Activated B cell treated with CpG ODN at 0.5 μM for 24 hours (primary cell): ENCODE measurements at places on chromosomes 6 and 20. TPM values are rescaled to one million over a fixed set of nuclear protein-coding genes. Genes with fewer than 3 reads are reported as not detected.

- peaks cover 82% of the 10 kb centered on the region for H3K36me3 ChIP-seq
- no peak overlapping the region for H3K27ac ChIP-seq
- no peak for DNase-seq
These were observed 23.2 kb downstream of the OR2H2 start for GRCh38 chr6:29608131-29608530.

- no peaks in the 10 kb centered on the region for H3K4me1 ChIP-seq
- DNase-seq: no peak
- H3K27me3 ChIP-seq: peaks cover 6% of the 10 kb centered on the region
- H3K36me3 ChIP-seq: no peaks in the 10 kb centered on the region
- no peak overlapping the region for H3K27ac ChIP-seq
These were observed 41.9 kb downstream of the SNHG17 start for GRCh38 chr20:38393259-38393658.

GRCh38 chr20:62571669-62572344 is 70.5 kb upstream of the SLCO4A1 start:
- DNase-seq: no peak
- H3K4me3 ChIP-seq: no peak overlapping the region
- H3K36me3 ChIP-seq: no peaks in the 10 kb centered on the region
- peaks cover 27% of the 10 kb centered on the region for H3K27me3 ChIP-seq
- no peak overlapping the region for H3K27ac ChIP-seq

GRCh38 chr6:154969796-154970195 is 25.3 kb upstream of the TIAM2 start:
- H3K27ac ChIP-seq: no peak overlapping the region
- H3K27me3 ChIP-seq: no peaks in the 10 kb centered on the region
- DNase-seq: no peak
- no peaks in the 10 kb centered on the region for H3K36me3 ChIP-seq

DNA sequence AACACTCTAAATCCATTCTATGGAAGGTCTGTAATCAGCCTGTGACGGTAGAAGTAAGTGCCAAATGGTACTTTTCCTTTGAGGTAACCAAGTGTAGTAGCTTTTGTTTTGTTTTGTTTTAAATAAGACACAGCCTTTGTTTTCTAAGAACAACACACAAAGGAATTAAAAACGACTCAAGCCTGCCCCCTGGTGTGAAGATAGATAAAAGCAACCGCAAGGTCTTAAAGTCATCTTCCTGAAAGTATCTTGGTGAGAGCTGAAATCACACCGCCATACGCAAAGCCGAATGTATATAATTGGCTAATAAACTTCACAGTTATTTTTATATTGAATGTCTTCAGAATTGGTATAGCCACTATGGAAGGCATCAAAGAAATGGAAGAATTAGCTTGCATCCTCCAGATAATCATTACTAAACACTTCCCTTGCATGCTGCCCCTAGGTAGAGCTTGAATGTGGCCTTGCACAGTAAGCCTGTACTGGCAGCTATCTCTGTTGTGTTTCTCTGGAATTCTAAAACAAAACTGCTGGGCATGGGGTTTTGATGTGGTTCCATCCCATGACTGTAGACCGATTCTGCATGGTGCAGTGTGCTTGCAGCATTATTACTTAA is 95.6 kb downstream of the LAMP5 start:
- no peak overlapping the region for H3K27ac ChIP-seq
- no peak overlapping the region for H3K4me3 ChIP-seq
- no peak for DNase-seq
- no peaks in the 10 kb centered on the region for H3K4me1 ChIP-seq

GRCh38 chr6:31419842-31420241 is 16.4 kb downstream of the MICA start:
- H3K27ac ChIP-seq: no peak overlapping the region
- H3K4me1 ChIP-seq: peaks cover 29% of the 10 kb centered on the region

GRCh38 chr6:125393449-125393858 is 91.7 kb upstream of the HDDC2 start:
- no peaks in the 10 kb centered on the region for H3K36me3 ChIP-seq
- DNase-seq: no peak
- H3K27ac ChIP-seq: no peak overlapping the region

The KIF16B gene
- total RNA-seq: 7.2 and 9.1 TPM in 2 replicates

The TRIM10 gene
- not detected in 2 replicates for total RNA-seq
